CD4-positive, alpha-beta T cell (primary cell): ENCODE measurements at places on chromosomes 5 and 9.

DNA sequence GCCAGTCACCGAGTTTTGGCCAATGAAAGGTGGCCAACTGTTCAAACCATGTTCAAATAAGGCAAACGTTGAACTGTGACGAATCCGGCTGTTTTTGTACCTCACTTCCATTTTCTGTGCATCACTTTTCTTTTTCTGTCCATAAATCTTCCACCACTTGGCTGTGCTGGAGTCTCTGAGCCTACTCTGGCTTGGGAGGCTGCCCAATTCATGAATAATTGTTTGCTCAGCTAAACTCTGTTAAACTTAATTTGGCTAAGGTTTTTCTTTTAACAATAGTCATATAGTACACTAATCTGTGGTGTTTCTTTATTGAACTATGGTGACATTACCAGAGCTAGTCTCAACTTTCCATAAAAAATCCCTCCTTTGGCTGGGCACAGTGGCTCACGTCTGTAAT, 11.3 kb downstream of the NIM1K start:
- DNase-seq, result no peak

DNA sequence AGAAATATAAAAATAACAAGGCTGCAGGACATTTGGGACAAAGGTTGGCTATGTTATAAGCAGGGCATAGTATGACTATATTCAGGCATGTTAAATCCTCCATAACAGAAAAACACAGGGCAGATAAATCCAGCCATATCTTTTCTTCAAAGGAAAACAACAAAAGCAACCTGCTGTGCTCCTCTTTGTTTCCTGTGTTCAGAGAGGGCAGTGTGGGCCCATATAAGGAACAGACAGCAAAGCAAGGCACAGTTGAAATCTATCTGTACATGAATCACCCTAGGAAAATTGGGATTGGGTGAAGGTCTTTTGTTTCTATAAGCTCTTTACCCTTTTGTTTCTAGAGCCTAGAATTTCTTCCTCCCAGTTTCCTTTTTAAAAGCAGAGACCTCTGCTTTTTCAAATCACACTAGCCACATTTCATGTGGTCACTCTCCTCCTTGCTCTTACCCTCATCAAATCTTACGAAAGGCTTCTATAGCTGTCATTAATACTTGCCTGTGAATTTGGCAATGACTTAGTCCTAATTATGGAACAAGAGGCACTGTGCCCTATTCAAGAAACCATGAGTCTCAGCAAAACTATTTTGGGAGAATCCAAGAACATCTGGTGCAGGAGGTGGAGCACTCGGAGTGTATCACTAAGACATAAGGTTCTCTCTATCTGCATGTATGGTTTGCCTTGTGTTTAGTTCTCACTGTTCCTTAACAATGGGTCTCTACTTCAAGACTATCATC, 1.8 kb downstream of the GZMA start:
- no peak for DNase-seq

- no peak for DNase-seq
Observed at GRCh38 chr5:111211341-111211740, 12.8 kb upstream of the CAMK4 start.

GRCh38 chr5:95778713-95779436, 43.7 kb downstream of the GLRX start:
- no peak for DNase-seq

DNA sequence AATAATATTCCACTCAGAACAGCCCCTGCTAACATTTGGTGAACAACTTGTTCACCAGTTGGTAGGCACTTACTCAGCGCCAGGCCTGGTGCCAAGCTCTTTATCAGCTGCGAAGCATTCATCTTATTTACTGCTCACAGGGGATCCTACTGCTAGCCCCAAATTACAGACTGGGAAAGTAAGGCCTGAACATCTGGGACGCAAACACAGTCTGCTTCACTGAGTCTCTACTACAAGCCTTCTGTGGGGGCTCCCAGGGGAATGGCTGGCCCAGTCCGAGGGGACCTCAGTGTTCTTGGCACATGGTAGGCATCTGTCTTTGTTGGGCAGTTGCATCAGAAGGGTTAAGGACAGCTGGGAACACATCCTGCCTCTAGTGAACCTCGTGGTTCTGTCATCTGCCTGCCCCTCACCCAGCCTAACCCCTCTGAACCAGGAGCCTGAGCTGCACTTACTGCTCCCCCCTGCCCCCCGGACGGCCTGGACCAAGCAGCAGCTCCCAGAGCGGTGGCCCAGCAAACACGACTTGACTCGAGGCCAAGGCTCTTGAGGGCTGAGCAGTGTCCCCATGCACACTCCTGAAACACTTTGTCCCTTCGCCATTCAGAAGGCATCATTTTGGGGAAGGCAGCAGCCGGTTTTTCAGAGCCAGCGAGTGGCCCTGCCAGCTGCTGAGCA, at the start of gene PHYHD1:
Gene PHYHD1, plus strand, starts transcription at position 602 of the 678 bp plus-strand sequence. CDS start 1,342 bp downstream, outside the sequence.
- DNase-seq, result no peak

DNA sequence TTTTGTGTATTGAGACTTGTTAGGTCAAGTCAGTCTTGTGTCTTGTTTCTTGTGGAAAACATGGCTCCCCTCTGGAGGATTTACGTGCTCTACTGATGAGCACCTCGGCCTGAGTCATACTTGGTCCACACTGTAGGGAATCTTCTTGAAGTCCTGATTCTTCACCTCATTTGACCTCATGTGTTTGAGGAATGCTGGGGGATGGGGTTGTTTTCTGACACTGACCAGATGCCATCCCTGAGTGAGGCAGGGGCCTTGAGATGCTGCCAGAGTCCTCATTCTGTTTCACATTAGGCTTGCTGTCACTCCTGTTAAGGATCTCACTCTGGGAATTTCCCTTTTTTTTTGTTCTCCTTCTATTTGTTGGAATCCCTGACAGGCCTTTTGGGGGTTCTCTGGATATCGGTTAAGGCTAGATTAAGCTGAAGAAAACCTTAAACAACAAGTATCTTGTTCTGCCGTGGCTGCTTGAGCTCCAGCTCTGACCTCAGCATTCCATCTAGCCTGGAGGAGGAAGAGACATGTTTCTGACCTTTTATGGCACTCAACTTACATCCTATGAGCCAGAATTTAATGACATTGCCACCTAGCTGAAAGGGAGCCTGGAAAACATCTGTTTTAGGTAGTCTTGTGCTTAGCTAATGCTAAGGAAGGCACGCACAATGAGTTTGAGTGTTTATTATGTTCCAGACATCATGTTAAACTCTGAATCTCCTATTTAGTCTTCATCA, 20.6 kb downstream of the TCOF1 start:
- no peak for DNase-seq

DNA sequence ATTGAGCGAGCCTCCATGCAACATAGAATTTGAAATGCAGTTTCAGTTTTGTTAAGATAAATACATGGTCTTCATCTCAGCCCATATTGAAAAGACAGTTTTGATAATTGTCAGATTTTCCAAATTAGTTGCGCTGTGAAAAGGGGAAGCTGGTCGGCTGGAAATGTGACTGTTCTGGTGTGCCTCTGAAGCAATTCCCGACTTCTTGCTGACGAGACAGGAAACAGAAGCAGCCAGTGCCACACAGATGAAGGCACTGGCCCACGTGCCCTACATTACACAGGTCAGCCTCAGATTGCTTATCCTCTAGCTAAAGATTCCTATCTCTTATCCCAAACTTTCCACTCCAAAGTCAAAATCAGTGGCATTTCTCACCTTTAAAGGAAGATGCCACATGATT, 214.1 kb upstream of the TLE4 start:
- DNase-seq, result no peak

DNA sequence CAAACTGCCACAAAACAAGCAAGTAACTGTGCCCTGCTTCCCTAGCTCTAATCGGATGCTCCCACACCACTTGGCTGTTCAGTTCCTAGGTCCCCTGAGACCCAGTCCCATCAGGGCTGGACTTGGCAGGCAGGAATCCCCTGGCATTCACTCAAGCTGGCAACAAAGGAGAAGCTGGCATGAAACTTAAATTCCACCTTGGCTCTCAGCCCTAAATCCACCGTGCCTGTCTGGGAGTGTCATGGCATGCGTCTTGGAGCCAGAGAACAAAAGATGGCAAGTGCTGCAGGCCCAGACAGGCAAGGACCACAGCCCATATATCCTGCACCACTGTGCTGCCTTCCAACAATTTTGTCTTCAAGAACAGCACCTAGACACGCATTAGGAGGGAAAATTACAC, 38.2 kb downstream of the ETF1 start:
- DNase-seq, result no peak

- DNase-seq, result no peak
Observed at GRCh38 chr5:153952893-153953292, 85.8 kb downstream of the FAM114A2 start.

DNA sequence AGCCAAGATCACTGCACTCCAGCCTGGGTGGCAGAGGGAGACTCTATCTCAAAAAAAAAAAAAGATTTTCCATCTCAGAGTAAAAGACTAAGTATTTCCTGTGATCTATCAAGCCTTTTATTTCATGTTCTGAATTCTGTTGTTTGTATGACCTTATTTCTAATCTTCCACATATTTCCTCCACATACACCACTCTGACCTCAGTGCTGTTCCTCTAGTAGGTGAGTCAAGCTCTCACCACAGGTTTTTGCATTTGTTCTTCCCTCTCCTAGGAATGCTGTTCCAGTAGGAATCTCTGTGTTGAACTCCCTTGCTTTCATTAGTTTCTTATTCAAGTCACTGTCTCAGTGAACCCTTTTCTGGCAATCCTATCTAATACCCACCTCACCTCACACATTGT, 68.1 kb downstream of the INVS start:
- DNase-seq, result no peak

DNA sequence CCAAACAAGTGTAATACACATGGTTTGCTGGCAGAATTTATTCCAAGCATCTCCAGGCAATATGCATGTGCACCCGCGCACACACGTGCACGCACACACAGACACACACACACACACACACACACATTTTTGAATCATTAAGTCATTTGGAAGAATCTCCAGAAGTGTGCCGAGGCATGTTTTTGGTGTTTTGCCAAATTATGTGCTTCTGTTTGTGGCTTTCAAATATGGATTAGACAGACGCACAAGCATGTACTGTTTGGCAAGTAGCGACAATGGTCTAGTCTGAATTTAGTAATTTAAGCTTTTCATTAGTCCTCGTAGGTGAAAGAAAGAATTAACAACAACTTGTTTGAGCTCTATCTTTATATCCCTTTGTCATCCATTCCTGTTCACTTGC, 36.7 kb downstream of the NFIB start:
- DNase-seq, result no peak

GRCh38 chr5:174098694-174099093, 53.2 kb downstream of the NSG2 start:
- DNase-seq, result no peak

DNA sequence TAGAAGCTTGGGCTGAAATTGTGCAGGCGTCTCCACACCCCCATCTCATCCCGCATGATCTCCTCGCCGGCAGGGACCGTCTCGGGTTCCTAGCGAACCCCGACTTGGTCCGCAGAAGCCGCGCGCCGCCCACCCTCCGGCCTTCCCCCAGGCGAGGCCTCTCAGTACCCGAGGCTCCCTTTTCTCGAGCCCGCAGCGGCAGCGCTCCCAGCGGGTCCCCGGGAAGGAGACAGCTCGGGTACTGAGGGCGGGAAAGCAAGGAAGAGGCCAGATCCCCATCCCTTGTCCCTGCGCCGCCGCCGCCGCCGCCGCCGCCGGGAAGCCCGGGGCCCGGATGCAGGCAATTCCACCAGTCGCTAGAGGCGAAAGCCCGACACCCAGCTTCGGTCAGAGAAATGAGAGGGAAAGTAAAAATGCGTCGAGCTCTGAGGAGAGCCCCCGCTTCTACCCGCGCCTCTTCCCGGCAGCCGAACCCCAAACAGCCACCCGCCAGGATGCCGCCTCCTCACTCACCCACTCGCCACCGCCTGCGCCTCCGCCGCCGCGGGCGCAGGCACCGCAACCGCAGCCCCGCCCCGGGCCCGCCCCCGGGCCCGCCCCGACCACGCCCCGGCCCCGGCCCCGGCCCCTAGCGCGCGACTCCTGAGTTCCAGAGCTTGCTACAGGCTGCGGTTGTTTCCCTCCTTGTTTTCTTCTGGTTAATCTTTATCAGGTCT, at the start of gene C9orf72:
Gene C9orf72, minus strand, starts transcription at position 564 of the 716 bp plus-strand sequence. CDS start 6,361 bp downstream, outside the sequence.
- peak; percentile 85 for DNase-seq

DNA sequence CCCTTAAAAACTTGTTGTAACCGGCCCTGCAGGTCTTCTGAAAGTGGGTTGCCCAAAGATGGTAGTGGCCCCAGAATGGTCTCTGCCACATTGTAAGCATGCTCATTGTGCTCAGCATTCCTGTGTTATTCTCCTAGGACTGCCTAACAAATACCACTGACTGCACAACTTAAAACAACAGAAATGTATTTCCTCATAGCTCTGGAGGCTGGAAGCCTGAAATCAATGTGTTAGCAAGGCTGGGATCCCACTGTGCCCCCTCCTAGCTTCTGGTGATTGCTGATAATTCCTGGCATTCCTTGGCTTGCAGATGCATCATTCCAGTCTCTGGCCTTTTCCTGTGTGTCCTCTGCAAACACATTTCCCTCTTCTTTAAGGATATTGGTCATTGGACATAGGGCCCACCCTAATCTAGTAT, 3.4 kb upstream of the GCNT4 start:
- DNase-seq, result no peak

DNA sequence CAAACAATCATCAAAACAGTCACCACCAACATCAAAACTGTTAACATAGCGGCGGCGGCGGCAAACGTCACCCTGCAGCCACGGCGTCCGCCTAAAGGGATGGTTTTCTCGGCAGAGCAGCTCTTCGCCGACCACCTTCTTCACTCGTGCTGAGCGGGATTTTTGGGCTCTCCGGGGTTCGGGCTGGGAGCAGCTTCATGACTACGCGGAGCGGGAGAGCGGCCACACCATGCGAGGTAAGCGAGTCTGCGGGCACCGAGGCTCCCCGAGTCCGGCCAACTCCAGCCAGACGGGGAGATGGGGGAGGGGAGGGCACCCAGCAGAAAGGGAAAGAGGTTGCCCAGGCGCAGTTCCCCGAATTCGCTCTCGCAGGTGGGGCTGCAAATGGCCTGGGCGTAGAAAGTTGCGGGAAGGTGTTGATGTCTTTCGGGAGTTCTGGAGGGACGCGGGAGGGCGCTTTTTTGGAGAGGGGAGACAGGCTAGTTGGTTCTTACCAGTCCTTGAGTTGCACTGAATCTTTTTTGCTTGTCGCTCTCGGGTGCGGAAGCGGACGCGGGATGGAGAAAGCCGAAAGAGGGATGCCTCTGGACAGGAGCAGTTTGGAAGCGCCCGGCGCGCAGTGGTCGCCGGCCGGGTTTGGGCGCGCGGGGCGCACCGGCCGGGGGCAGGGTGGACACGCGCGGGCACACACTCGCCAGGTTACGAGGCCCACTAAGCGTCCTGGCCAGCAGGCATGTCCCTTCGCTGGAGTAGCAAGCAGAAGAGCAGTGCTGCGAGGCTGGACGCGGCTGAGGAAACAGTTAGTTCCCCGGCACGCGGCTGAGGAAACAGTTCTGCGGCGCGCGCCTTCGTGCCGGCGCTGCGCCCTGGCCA, 849 bp downstream of the RORB start:
- DNase-seq, result no peak

GRCh38 chr9:25681266-25681665, 3.0 kb upstream of the TUSC1 start:
- no peak for DNase-seq

GRCh38 chr5:108753331-108753730, 5.6 kb downstream of the FER start:
- no peak for DNase-seq
